ENCODE measurements at places on chromosomes 2 and 18. TPM values are rescaled to one million over a fixed set of nuclear protein-coding genes. Genes with fewer than 3 reads are reported as not detected.

Gene ABCG5
- total RNA-seq, result 15.4 TPM

GRCh38 chr2:70771446-70771845, 3.4 kb upstream of the ADD2 start:
- no peak overlapping the region for H3K4me3 ChIP-seq
- DNase-seq, result no peak
- H3K36me3 ChIP-seq, result no peaks in the 10 kb centered on the region

DNA sequence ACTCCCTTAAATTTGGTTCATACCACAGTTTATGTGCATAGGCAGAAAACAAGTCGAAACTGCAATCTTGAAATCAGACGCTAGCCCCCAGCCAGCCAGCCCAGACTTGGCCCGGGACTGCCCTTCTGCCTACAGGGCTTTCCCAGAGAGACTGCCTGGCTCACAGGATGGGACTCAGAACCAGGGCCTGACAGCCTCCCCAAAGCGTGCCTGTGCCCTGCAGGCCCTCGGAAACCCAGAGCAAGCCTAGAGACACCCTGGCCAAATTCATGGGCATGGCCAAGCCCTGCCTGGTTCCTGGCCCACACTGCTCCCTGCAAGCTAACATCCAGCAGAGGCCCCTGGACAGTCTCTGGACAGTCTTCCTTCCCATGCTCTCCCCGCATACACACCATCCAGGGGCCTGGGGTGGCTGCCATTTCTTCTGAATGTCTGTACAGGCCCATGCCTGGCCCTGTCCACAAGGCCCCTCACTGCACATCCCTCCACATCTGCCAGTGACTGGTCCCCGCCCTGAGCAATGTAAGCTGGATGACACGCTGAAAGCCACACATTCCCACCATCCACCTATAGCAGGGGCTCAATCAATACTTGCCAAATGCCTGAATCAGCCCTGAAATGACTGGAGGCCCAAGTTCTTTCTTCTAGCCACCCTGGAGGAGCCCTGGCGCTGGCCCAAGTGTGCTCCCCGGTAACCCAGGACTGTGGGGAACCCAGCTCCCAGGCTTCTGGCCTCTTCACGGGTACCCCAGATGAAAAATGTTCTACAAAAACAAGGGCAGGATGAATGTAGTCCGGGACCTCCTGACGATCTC, 73.1 kb downstream of the HDAC4 start:
- no peak overlapping the region for H3K4me3 ChIP-seq
- H3K27me3 ChIP-seq, result no peaks in the 10 kb centered on the region
- DNase-seq, result no peak
- no peaks in the 10 kb centered on the region for H3K36me3 ChIP-seq
- H3K4me1 ChIP-seq, result peaks cover 34% of the 10 kb centered on the region
- peak overlapping the region; percentile 63 for H3K27ac ChIP-seq

- no peak overlapping the region for H3K4me3 ChIP-seq
- no peak overlapping the region for H3K27ac ChIP-seq
- H3K4me1 ChIP-seq, result no peaks in the 10 kb centered on the region
- no peaks in the 10 kb centered on the region for H3K27me3 ChIP-seq
- no peak for DNase-seq
- no peaks in the 10 kb centered on the region for H3K36me3 ChIP-seq
These were observed 535.9 kb downstream of the XIRP2 start for GRCh38 chr2:167424221-167424620.

All from liver (tissue), 10 donors.